ENCODE measurements at places on chromosomes 12 and 14.
A peak's percentile ranks its signal among the peaks of the same experiment; 100 is the strongest.

DNA sequence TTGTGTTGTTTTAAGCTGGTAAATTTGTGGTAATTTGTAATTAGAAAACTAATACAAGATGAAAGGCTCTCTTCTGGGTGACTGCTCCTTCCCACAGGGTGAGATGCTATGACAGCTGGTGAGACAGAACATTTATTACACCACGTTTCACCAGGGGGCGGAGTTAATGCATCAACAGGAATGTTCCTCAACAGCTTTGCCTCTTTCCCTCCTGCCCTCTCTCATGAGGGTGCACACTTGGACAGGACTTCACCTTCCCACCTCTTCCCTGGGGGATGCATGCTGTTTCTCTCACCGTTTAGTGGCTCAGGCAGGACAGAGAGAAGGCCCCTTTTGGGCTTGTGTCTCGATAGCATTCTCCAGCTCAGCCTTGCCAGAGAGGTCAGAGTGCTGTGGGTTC lies 13.4 kb upstream of the PPP1R1A start:
- no peak for DNase-seq

- DNase-seq = no peak
Observed at GRCh38 chr14:101929946-101930345, 34.4 kb upstream of the DYNC1H1 start.

GRCh38 chr12:120536064-120536791 lies 2.1 kb downstream of the RNF10 start:
- no peak for DNase-seq

DNA sequence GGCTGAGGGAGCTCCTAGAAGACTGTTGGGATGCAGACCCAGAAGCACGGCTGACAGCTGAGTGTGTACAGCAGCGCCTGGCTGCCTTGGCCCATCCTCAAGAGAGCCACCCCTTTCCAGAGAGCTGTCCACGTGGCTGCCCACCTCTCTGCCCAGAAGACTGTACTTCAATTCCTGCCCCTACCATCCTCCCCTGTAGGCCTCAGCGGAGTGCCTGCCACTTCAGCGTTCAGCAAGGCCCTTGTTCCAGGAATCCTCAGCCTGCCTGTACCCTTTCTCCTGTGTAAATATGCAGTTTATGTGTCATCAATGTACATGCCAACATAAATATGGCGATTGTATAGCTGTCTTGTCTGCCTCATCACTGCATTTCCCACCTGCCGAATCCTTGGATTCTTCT lies 7.5 kb downstream of the AMHR2 start:
- DNase-seq = no peak

- DNase-seq = peak; percentile 62
Observed at GRCh38 chr14:41605550-41606281, 960 bp upstream of the LRFN5 start.

DNA sequence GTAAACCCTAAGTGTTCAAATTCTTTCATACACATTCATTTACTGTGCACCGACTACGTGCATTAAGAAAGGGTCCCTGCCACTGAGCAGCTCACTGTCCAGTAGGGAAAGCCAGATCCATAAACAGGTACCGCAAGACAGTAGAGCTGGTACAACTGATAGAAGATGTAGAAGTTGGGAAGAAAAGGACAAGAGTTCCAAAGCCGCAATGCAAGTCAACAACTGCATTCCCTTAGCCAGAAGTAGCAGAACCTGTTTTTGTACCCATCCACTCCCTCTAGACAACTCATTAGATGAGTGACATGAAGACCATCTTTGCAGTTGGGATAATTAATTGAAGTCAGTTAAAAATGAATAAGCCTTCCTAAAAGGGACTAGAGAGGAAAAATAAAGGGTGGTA lies 1.3 kb downstream of the SENP1 start:
- no peak for DNase-seq

DNA sequence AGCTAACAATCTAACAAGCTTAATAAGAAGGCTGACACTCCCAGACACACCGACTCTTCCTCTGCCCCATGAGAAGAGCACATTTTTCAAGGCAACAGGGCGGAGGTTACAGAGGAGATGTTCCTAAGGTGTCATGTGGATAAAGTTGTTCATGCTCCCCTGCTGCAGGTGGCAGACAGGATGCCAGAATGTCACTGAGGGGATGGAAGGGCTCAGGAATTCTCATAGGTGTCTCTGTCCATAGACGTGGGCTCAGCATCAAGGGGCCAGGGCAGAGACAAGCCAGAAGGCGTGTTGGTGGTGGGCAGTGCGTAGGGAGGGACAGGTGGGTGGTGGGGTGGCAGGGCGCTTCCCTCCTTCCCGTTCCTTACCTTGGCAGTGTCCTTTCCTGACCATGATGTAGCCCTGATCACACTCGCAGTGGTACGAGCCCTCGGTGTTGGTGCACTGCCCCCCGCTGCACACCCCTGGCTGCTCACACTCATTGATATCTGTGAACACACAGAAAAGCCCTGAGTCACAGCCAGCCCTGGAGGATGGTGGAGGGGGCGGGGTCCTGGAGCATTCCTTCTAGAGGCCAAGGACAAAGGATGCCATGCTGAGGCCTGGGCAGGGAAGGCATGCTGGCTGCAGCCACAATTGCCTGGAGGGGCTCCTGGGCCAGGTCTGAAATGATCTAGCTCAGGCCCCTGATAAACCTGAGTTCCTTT lies 23.0 kb downstream of the ISCA2 start:
- DNase-seq = no peak

- no peak for DNase-seq
Observed at GRCh38 chr12:68267892-68268396, 14.5 kb upstream of the IL22 start.

DNA sequence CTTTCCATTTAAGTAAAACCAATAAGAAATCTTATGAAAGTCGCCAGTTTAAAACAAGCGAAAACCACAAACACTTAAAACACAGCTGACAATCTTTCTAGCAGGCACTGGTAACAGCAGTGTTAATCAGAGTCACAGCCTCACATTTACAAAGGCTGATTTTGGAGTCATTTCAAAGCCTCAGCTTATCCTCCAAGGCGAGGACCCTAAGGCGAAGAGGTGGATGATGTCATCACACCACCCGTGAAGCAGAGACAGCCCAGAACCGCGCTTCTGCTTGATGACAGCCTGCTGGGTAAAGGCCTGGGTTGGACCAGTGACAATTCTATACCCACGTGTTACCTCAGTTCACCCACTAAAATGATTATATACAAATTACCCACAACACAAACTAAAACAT lies 10.1 kb downstream of the GOLGA3 start:
- DNase-seq = no peak

- peak; percentile 33 for DNase-seq
Observed at GRCh38 chr12:18224745-18225144, 36.6 kb upstream of the PIK3C2G start.

DNA sequence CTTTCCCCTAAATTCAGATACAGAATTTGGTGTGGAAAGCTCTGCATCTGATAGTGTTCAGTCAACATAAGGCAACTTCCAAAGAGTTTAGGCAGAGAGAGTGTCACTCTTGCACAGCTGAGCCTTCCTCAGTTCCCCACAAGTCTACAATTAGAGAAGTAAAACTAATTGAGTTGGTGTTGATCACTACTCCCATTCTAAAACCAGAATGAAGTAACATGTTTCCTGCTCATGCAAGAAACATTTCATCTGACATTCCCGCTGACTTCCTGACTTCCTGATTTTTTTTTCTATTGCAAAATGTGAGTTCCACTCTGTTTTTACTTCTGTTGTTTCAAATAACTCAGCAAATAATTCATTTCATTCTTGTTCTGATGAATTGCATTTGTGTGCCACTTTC lies 271.0 kb downstream of the ALG10B start:
- no peak for DNase-seq

DNA sequence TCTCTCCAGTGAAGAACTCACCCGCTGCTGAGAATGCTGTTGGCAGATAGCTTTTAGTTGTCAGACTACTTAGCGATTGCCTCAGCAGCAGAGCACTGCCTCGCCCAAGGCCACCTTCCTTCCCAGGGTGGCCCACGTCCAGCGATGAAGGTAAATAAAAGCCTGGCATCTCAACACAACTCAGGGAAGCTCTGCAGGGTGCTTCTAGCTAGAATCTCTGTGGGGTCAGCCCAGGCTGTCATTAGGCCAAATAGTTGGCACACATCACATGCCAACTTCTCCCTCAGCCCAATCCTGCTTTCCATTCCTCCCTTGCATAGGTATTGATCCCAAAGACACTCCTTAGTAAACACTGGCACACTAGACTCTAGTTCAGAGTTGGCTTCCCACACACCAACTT lies 368.1 kb upstream of the TMTC1 start:
- DNase-seq = no peak

GRCh38 chr14:79540394-79540793 lies 670.9 kb downstream of the DIO2 start:
- no peak for DNase-seq

DNA sequence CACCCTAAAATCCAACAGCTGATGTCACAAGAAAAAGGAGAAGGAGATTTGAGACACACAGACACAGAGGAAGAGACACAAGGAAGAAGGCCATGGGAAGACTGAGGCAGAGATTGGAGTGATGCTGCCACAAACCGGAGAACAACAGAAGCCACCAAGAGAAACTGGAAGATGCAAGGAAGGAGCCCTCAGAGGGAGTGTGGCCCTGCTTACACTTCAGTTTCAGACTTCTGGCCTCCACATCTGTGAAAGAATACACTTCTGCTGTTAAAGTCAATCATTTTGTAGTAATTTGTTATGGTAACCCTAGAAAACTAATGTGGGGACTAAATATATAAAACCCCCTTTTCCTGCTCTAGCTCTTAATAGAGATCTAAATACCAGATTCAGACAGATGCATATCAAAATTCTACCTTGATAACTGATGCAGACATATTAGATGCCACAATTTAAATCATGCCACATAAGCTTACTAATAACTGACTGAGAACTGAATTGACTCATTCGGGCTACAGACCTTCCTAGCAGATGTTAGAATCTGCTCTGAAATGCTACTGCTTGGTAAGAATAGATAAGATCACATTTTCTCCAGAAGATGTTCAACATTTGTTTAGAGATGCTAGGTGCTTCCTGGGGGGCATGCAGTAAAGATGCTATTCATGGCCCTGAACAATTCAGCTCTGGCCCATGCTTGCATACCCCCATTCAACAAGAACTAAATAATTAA lies 113.1 kb upstream of the CCND2 start:
- DNase-seq = no peak

DNA sequence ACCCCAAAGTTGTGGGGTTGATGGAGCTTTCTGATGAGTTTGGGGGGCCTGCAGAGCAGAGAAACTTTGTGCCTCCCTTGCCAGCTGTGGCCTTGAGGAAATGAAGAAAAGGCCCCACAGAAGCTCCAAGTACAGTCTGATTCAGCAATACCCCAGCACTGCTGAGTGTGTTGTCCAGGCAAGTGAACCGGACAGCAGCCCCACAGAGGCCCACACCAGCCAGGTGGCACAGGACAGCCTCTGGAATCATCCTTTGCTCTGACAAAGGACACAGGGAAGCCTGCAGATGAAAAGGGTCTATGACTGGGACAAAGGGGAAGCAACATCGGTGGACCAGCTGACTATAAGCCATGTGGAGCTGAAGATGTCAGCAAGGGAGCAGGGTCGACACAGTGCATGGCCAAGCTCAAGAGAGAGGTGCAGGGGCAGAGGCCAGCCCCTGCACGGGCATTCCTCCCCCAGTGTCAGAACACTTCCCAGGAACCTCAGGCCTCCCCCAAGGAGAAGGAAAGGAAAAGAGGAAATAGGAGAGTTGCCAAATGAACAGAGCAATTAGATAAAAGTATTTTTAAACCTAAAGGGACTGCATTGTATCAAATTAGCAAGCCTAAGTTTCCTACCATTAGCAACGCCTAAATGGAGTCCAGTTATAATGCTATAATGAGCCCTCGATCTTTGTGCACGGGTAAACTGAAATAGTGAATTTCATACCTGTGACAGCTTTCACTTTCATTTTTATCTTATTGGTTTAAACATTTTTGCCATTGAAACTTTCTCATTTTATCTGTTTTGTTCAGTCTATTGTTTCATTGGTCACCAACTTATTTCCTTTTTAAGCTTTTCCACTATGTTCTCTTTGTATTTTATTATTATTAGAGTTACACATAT lies 46.3 kb upstream of the PTGDR start:
- no peak for DNase-seq

GRCh38 chr12:20508962-20509361 lies 140.6 kb downstream of the PDE3A start:
- no peak for DNase-seq

DNA sequence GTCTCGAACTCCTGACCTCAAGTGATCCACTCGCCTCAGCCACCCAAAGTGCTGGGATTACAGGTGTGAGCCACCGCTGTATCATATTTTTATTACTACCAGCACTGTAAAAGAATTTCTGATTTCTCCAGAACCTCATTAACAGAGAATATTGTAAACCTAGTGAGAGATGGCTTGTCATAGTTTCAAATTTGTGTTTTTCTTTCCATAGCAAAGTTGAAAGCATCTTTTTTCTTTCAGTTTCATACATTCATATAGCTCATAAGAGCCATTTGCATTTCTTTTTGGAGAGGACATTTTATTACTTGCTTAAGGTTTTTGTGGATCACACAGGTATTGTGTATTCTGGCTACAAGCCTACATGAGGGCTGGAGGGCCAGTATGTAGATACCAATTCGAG lies 58.0 kb downstream of the MIS18BP1 start:
- no peak for DNase-seq

- DNase-seq = peak; percentile 38
Observed at GRCh38 chr12:30985814-30986452, 59.4 kb downstream of the TSPAN11 start.

GRCh38 chr12:46439793-46440511 lies 67.4 kb upstream of the SLC38A2 start:
- DNase-seq = no peak

GRCh38 chr12:94193168-94193567 lies 44.8 kb downstream of the PLXNC1 start:
- no peak for DNase-seq

DNA sequence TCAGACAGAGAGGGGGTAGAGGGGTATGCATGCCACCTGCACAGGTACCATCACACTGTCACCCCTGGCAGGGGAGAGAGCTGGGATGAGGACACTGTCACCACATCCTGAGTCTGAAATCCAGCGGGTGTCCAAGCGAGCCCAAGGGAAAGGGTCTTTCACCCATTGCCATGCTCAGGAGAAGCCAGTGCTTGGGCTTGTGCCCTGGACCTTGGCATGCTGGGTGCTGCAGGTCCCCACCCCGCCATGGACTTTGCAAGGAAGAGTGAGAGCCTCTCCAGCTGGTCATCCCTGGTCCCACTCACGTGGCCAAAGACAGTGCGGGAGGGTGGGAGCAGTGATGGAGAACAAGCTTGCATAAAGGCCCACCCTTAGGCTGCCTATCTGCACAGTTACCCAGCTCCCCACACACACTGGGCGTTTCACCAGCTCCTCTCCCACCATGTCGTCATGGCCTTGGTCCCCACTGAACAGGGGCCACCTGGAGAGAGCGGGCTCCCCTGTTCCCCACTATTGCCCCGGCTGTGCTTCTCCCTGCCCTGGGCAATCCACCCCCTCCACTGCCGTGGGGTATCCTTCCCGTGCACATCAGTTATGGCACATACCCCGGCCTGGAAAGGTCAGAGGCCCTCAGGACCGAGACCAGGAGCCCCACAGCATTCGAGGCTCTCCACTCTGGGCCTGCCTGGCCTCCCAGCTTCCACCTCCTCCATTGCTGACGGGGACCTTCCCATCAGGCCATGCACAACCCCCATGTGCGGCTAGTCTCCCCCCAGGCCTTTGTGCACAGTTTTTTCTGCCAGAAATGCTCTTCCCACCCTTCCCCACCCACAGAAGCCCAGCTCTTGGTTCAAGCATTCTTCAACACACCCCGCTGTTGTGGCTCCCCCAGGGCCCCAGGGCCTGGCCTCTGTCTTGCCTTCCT lies 58.6 kb upstream of the BCL11B start:
- DNase-seq = no peak

Measured in neuronal stem cell (in vitro differentiated cells).